ENCODE measurements at places on chromosomes 13 and 19.
A peak's percentile ranks its signal among the peaks of the same experiment; 100 is the strongest.

- ATAC-seq, result no peak
Measured at GRCh38 chr19:6963937-6964336, 57.3 kb downstream of the MBD3L2B start.

GRCh38 chr13:79736356-79736755 is 255.4 kb downstream of the NDFIP2 start:
- ATAC-seq, result no peak

GRCh38 chr19:4981681-4981958 is 12.7 kb downstream of the KDM4B start:
- no peak for ATAC-seq

DNA sequence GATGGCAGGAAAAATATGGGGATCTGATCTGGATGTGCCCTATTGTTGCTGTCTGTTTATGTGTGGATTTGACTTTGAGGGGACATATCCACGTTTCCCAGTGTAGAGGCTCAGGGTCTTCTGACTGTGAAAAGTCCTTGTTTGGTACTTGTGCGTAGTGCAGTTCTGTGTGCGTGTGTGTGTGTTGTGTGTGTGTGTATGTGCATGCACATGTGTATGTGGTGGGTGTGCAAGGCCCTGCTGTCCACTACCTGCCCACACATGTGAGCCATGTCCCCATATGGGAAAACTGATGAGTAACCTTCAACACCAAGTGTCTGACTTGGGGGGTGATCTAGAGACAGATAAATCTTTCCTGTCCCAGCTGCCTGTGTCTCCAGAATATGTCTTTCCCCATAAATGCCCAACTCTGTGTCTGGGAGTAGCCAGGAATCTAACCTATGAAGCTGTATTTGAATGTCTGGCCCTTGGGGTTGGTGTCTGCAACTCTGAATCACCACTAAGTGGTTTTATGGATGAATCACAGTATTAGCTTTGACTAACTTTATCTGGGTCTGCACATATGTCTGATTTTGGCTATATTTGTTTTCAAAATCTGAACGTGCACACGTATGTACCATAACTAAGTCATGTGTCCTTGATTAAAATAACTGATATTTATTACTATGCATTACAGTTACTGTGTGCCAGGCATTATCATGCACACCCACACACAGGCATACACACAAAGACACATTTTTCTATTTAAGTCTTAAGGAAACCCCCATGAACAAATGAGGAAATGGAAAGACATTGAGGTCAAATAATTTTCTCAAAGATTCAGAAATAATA is 17.4 kb downstream of the KLK2 start:
- no peak for ATAC-seq

GRCh38 chr13:108302279-108302678 is 32.8 kb downstream of the TNFSF13B start:
- no peak for ATAC-seq

DNA sequence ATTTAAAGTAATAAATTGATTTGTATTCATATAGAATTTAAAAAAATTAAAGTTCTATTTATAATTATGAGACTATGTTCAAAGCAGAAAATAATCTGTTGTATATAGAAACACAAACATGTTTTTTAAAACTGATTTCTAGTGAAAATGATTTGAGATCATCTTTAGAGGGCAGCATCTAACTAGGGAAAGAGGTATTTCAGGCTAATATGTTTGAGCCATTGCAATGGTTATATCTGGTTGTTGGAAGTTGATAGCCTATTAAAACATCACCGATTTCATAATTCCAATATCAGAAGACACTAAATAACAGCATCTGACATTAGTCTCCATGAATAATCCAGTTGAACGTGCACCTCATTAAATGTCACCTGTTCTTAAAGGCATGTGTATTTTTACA is 79.8 kb upstream of the SLITRK6 start:
- no peak for ATAC-seq

DNA sequence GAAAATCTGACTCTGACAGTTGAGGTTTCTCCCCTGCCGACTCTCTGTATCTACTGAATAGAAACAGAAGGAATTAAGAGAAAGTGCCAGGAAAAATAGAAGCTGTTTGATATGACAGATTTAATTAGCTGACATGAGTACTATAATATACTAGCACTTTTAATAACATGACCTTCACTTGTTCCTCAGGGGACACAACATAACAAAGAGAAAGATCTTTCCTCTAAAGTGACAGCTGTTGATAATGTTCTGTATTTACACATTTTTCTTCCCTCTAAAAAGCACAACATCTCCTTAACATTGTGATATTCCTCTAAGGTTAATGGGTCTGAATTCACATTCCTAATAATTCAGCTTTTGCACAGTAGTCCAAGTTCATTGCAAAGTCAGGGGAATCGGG is 1136.0 kb downstream of the PCDH17 start:
- ATAC-seq, result no peak

GRCh38 chr19:7879836-7880235 is 5.6 kb upstream of the PRR36 start:
- no peak for ATAC-seq

GRCh38 chr19:17794412-17794730 is 567 bp upstream of the B3GNT3 start:
- no peak for ATAC-seq

GRCh38 chr19:53549340-53549739 is 11.4 kb downstream of the ZNF331 start:
- peak; percentile 78 for ATAC-seq

GRCh38 chr13:81017513-81018152 is 676.7 kb upstream of the SPRY2 start:
- ATAC-seq, result no peak

- ATAC-seq, result no peak
Measured at GRCh38 chr19:48967346-48968178, 2.5 kb downstream of the FTL start.

DNA sequence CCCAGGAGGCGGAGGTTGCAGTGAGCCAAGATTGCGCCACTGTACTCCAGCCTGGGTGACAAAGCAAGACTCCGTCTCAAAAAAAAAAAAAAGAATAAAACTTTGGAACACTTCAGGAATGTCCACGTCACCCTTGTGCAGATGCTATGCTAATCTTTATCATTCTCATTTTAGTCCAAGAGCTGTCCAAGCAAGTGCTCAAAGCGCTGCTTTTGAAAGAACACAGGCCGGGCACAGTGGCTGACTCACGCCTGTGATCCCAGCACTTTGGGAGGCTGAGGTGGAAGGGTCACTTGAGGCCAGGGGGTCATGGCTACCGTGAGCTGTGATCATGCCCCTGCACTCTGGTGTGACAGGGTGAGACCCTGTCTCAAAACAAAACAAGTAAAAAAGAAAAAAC is 11.1 kb upstream of the UQCR11 start:
- ATAC-seq, result peak; percentile 11

DNA sequence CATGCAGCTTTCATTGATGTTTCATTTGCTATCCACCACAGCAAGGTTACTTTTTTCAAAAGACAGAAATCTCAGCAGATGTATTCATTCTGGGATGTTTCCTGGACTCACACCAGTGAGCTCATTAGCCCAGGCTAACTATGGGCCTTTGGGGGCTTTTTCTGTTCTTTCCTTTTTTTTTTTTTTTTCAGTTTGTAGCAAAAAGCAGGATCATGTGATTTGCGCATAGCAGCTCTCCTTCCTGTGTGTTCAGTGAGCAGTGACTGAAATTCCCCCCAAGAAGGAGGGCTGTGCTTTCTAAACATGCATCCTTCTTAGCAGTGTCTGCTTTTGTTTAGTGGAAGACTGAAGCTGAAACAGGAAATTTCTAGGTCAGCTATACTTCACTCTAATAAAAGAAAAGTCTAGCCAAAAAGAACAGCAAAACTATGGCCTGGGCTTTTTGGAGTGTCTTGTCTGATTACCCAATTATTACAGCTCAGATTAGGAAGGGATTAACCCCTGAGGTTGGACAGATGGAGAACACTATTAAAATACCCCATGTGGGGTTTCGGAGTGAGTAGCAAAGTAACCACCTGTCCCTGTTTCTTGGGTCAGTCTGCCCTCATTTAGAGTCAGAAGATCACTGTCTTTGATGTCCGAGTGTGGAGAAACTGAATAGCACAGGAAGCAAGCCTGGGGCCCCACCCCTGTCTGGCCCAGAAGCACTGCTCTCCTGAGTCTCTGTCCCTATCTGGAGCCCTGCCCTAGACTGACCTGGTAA is 8.9 kb upstream of the AMER2 start:
- no peak for ATAC-seq

- ATAC-seq, result no peak
Measured at GRCh38 chr13:26976313-26976712, 195.3 kb downstream of the USP12 start.

DNA sequence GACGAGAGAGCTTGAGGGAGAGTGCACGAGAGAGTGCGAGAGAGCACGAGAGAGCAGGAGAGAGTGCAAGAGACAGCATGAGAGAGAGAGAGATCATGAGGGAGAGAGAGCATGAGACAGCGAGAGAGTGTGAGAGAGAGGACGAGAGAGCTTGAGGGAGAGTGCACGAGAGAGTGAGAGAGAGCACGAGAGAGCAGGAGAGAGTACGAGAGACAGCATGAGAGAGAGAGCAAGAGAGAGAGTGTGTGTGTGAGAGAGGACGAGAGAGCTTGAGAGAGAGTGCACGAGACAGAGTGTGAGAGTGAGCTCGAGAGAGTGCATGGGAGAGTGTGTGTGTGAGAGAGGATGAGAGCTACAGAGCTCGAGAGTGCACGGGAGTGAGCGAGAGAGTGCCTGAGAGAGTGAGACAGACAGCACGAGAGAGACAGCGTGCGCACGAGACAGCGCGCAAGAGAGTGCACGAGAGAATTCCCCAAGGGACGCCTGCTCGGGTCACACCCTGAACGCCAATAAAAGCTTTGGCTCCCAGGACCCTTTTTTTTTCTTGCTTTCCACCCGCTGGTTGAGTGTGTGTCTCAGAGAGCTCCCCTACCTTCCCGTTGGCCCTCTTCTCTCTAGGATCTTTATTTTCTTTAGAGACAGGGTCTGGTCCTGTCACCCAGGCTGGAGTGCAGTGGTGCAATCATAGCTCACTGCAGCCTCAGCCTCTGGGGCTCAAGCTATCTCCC is 3.7 kb downstream of the CD70 start:
- no peak for ATAC-seq

GRCh38 chr13:39692660-39693438 is 37.4 kb downstream of the COG6 start:
- ATAC-seq, result no peak

DNA sequence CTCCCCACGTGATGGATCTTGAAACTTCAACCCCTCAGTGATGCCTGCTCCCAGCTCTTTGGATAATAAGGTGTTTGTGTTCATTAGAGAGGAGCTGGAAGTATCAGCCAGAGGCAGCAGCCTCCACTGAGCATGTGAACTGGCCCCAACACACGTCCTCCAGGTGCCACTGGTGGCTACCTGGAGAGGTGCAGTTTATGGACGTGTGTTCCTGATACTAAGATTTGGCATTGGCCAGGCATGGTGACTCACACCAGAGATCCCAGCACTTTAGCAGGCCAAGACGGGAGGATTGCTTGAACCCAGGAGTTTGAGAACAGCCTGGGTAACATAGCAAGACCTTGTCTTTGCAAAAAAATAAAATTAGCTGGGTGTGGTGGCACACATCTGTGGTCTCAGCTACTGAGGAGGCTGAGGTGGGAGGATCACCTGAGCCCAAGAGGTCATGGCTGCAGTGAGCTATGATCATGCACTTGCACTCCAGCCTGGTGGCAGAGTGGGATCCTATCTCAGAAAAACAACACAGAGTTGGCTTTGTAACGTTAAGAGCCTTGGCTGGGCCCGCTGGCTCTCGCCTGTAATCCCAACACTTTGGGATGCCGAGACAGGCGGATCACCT is 34.4 kb downstream of the SLC25A42 start:
- no peak for ATAC-seq

DNA sequence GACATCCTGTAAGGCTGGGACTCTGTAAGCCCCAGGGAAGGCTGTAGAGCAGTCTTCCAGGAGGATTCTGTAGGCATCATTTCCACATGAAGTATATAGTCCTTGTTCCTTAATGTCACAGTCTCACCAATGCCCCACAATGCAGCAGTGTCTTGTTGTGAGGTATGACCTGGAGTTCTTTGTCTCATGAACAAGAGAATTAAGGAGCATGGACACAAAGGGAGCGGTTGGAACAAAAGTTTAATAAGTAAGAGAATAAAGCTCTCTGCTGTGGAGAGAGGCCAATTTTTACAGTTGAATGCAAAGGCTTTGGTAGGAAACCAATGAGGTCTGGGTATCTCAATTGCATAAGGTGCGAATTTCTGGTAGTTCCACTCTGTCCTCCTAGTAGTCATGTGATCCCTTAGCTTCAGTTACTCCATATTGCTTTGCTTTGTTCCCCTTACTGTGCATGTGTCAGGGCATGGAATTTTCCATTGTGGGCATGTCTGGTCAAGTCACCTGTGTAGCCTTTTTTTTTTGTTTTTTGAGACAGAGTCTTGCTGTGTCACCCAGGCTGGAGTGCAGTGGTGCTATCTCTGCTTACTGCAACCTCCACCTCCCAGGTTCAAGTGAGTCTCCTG is 124.3 kb upstream of the TMTC4 start:
- ATAC-seq, result no peak

DNA sequence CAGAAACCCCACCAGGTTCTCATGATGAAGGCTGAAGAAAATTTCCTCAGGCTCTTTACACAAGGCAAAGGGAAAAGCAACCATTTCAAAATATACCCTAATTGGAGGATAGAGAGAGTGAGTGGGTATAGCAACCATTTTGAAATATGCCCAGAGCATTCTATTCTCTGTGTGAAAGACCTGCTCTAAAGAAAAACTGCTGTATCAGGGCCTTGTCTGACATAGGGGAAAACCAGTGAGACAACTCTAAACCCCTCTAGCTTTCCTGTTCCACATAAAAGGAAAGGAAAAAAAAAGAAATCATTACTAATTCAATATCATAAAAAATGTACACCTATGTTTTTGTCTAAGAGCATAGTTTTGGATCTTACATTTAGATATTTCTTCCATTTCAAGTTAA is 42.3 kb downstream of the TPTE2 start:
- ATAC-seq, result no peak

- ATAC-seq, result no peak
Measured at GRCh38 chr13:61727767-61728166, 312.1 kb upstream of the PCDH20 start.

GRCh38 chr13:97274829-97275649 is 52.9 kb downstream of the MBNL2 start:
- ATAC-seq, result peak; percentile 44

GRCh38 chr13:74465271-74465670 is 331.1 kb upstream of the KLF12 start:
- ATAC-seq, result no peak

- peak; percentile 39 for ATAC-seq
Measured at GRCh38 chr13:59666504-59666903, 497.2 kb downstream of the DIAPH3 start.

DNA sequence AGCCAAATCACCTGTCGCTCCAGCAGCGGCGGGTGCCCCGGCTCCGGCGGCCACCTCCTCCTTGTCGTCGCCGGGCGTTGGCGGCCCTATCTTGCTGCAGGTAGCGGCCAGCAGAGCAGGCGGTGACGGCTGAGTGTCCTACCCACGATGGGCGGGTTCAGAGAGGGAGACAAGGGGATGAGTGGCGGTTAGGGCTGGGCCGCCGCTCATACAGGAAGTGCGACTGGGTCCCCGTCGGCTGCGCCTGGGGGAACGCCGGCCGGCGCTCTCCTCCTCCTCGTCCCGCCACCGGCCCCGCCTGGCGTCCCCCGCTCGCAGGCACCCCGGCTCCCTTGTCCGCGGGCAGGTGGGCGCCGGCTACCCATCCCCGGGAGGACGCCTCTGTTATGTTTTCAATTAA is 1692.0 kb downstream of the SLITRK5 start:
- no peak for ATAC-seq
